ENCODE measurements at places on chromosomes 1 and 21. TPM values are rescaled to one million over a fixed set of nuclear protein-coding genes. Genes with fewer than 3 reads are reported as not detected.

- DNase-seq: no peak
- peaks cover 3% of the 10 kb centered on the region for H3K4me1 ChIP-seq
These were observed 26.0 kb upstream of the RSPO1 start for GRCh38 chr1:37660664-37661063.

GRCh38 chr21:28548291-28548690 lies 444.4 kb downstream of the LTN1 start:
- H3K4me1 ChIP-seq: no peaks in the 10 kb centered on the region
- H3K4me3 ChIP-seq: no peak overlapping the region
- H3K36me3 ChIP-seq: no peaks in the 10 kb centered on the region
- DNase-seq: no peak

GRCh38 chr21:42063571-42064521 lies 7.3 kb upstream of the UMODL1 start:
- no peaks in the 10 kb centered on the region for H3K27me3 ChIP-seq
- H3K36me3 ChIP-seq: no peaks in the 10 kb centered on the region
- H3K27ac ChIP-seq: no peak overlapping the region
- peaks cover 25% of the 10 kb centered on the region for H3K4me1 ChIP-seq
- no peak overlapping the region for H3K4me3 ChIP-seq

DNA sequence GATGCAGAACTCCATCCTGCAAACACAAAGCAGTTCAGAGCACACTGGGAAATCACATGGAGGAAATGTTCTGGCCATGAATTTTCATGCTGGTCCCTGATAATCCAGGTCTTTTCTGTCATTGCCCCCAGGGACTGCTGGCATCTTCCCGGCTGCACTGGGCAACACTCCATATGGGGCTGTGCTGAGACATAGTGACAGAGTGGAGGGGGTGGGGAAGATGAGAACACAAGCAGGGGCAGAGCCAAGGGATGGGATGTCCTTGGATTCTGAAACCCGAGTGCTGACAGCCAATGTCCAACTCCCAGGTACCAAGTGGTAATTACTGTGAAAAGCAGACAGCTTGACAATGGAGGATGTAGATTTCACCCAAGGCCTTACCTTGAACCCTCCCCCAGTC lies 185.7 kb downstream of the HIVEP3 start:
- no peak overlapping the region for H3K27ac ChIP-seq
- DNase-seq: no peak
- H3K4me1 ChIP-seq: no peaks in the 10 kb centered on the region
- no peaks in the 10 kb centered on the region for H3K36me3 ChIP-seq

DNA sequence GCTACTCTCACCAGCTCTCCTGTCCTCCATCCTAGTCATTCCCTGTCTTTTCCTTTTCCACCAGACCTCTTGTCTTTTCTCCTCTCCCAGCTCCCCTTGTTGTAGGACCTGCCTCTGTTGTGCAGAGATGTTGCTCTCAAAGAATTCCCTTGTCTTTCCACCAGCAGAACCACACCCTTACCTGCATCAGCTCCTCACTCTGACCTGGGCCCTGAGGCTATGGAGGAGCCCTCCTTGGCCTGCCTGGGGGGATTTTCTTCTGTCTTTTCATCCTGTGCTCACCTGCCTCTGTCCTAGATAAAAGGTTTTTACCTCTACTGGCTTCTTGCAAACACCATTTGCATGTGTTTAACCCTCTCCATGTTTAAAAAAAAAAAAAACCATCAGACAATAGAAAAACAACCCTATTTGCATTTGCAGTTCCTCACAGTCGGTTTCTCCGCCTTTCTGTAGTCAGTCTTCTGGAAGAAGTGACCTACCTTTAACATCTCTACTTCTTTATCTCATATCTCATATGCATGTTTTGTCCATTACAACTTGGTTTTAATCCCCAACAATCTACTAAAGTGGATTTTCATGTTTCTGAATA lies 12.1 kb downstream of the FCRL5 start:
- H3K36me3 ChIP-seq: no peaks in the 10 kb centered on the region
- no peak overlapping the region for H3K27ac ChIP-seq
- H3K27me3 ChIP-seq: no peaks in the 10 kb centered on the region
- H3K4me3 ChIP-seq: no peak overlapping the region

DNA sequence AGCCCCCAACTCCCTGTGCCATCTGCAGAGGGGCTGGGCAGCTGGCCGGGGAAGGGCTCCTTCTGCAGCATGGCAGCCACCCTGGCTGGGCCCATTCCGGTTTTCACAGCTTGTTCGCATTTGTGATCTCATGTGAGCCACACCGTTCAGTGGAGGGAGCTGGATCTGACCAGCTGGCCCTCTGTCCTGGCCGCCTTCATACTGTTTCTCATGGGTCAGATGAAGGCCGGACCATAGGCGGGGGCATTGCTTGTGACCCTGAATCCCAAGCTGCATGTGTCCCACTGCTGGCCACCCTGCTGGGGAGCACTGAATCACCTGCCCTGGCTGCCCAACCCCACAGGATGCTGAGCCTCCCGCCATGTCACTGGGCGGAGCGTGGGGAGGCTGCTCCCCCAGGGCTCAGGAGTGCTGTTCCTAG lies 36.4 kb upstream of the PRSS38 start:
- no peaks in the 10 kb centered on the region for H3K27me3 ChIP-seq
- DNase-seq: peak; percentile 32
- H3K27ac ChIP-seq: no peak overlapping the region
- no peak overlapping the region for H3K4me3 ChIP-seq
- no peaks in the 10 kb centered on the region for H3K36me3 ChIP-seq
- H3K4me1 ChIP-seq: no peaks in the 10 kb centered on the region

Gene LCE3E
- not detected for total RNA-seq

GRCh38 chr1:167562702-167563101 lies 9.1 kb upstream of the CREG1 start:
- H3K27me3 ChIP-seq: no peaks in the 10 kb centered on the region
- no peaks in the 10 kb centered on the region for H3K4me1 ChIP-seq
- no peak for DNase-seq
- H3K36me3 ChIP-seq: no peaks in the 10 kb centered on the region
- no peak overlapping the region for H3K27ac ChIP-seq

- peaks cover 4% of the 10 kb centered on the region for H3K4me1 ChIP-seq
- no peak overlapping the region for H3K4me3 ChIP-seq
- H3K36me3 ChIP-seq: no peaks in the 10 kb centered on the region
- DNase-seq: no peak
These were observed 21.3 kb downstream of the VN1R5 start for GRCh38 chr1:247277191-247277590.

Gene SPSB1
- total RNA-seq: 20.0 TPM

GRCh38 chr21:25536752-25537151 lies 70.5 kb downstream of the MRPL39 start:
- DNase-seq: no peak
- no peaks in the 10 kb centered on the region for H3K36me3 ChIP-seq
- no peak overlapping the region for H3K4me3 ChIP-seq
- H3K27me3 ChIP-seq: no peaks in the 10 kb centered on the region
- no peak overlapping the region for H3K27ac ChIP-seq

GRCh38 chr1:96552451-96552850 lies 169.1 kb upstream of the PTBP2 start:
- no peak overlapping the region for H3K27ac ChIP-seq
- DNase-seq: no peak
- no peaks in the 10 kb centered on the region for H3K36me3 ChIP-seq
- H3K27me3 ChIP-seq: no peaks in the 10 kb centered on the region
- H3K4me1 ChIP-seq: no peaks in the 10 kb centered on the region

Data from endodermal cell (in vitro differentiated cells).